ENCODE measurements at places on chromosomes 12 and 14.

DNA sequence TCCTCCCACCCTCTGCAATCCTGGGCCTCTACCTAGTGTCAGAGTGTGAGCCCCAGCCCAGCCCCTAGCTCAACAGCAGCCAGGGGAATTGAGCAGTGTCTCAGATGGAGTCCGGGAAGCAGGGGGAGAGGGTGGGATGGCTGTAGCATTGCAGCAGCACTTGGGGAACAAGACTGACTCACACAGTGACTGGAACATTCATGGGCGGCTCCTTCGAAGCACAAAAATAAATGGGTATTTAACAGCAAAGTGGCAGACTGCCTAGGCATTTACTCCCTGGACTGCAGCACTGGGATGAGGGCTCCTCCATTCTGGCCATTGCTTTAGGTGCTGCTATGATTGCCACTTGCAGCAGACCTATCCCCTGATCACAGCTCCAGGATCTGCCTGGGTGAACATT, 46.0 kb upstream of the STK38L start:
- no peak overlapping the region for H3K4me3 ChIP-seq
- DNase-seq: peak; percentile 91

GRCh38 chr14:29271669-29272068, 505.1 kb downstream of the FOXG1 start:
- no peak overlapping the region for H3K27ac ChIP-seq
- no peaks in the 10 kb centered on the region for H3K4me1 ChIP-seq
- H3K4me3 ChIP-seq: no peak overlapping the region
- no peak for DNase-seq
- H3K36me3 ChIP-seq: no peaks in the 10 kb centered on the region

GRCh38 chr12:124477107-124477915, 90.1 kb downstream of the NCOR2 start:
- H3K27ac ChIP-seq: no peak overlapping the region
- H3K27me3 ChIP-seq: no peaks in the 10 kb centered on the region
- no peak for DNase-seq
- peaks cover 16% of the 10 kb centered on the region for H3K36me3 ChIP-seq

GRCh38 chr12:25644979-25645378, 91.9 kb upstream of the LMNTD1 start:
- H3K4me3 ChIP-seq: no peak overlapping the region
- no peak overlapping the region for H3K27ac ChIP-seq
- no peaks in the 10 kb centered on the region for H3K27me3 ChIP-seq

GRCh38 chr12:93080994-93081809, 152.1 kb upstream of the EEA1 start:
- no peaks in the 10 kb centered on the region for H3K27me3 ChIP-seq
- H3K27ac ChIP-seq: no peak overlapping the region
- no peak for DNase-seq
- no peaks in the 10 kb centered on the region for H3K36me3 ChIP-seq

DNA sequence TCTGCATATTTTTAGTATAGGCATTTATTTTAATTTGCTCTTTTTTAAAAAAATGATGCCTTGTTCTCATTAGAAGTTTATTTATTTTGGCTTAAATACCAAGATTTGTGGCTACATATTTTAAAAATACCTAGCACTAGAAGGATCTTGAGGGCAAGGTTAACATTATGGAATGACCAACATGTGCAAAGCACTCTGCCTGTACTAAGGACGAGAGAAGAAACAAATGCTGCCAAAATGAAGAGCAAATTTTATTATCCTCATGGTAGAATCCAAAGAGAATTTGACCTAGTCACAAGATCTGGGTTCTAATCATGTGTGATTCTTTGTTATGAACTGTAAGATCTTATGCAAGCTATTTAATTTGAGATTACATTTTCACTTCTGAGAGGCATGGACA, 2.8 kb downstream of the CAND1 start:
- H3K27ac ChIP-seq: no peak overlapping the region
- H3K27me3 ChIP-seq: no peaks in the 10 kb centered on the region
- H3K4me1 ChIP-seq: no peaks in the 10 kb centered on the region
- peak overlapping the region; percentile 87 for H3K4me3 ChIP-seq
- H3K36me3 ChIP-seq: no peaks in the 10 kb centered on the region
- no peak for DNase-seq

DNA sequence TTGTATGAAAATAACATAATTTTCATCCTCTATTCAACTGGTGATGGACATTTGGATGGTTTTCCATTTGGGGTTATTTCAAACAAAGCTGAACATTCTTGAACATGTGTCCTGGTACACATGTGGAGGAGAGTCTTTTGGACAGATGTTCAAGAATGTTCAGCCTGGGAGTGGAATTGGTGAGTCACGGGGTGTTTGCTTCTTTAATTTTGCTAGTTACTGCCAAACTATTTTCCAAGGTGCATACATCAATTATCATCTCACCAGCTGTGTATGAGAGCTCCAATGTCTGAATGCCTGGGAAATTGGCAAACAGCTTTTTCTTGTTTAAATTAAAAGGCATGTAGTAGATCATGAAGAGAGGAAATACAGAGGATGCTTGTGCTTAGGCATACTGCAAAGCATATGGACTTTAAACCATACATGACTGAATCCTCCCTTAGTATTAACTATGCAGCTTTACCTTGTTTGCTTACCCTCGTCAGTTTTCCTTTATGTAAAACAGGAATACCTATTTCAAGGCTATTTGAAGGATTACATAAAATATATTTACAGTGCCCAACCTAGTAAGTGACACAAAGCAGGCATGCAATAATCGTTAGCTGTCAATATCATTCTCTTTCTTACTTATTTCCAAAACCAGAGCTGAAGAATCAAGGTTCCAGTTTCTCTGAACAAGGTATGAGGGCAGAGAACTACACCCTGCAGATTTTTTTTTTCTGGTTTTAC, 152.1 kb downstream of the ITPR2 start:
- no peak overlapping the region for H3K4me3 ChIP-seq
- H3K27me3 ChIP-seq: no peaks in the 10 kb centered on the region
- no peak overlapping the region for H3K27ac ChIP-seq
- DNase-seq: no peak
- peaks cover 33% of the 10 kb centered on the region for H3K36me3 ChIP-seq

- no peak overlapping the region for H3K27ac ChIP-seq
- H3K36me3 ChIP-seq: no peaks in the 10 kb centered on the region
- DNase-seq: no peak
- no peaks in the 10 kb centered on the region for H3K4me1 ChIP-seq
- H3K4me3 ChIP-seq: no peak overlapping the region
Observed at GRCh38 chr14:44027397-44027796, 479.7 kb downstream of the FSCB start.

GRCh38 chr12:49059299-49060171, 1.1 kb downstream of the KMT2D start:
- H3K4me1 ChIP-seq: no peaks in the 10 kb centered on the region
- peaks cover 8% of the 10 kb centered on the region for H3K36me3 ChIP-seq
- no peak for DNase-seq
- peak overlapping the region; percentile 99 for H3K4me3 ChIP-seq
- H3K27ac ChIP-seq: peak overlapping the region; percentile 93
- H3K27me3 ChIP-seq: no peaks in the 10 kb centered on the region

GRCh38 chr12:20646239-20646827, 48.8 kb upstream of the SLCO1C1 start:
- H3K27ac ChIP-seq: no peak overlapping the region
- DNase-seq: no peak
- H3K27me3 ChIP-seq: no peaks in the 10 kb centered on the region
- no peaks in the 10 kb centered on the region for H3K4me1 ChIP-seq
- no peak overlapping the region for H3K4me3 ChIP-seq
- H3K36me3 ChIP-seq: peaks cover 22% of the 10 kb centered on the region

- H3K27ac ChIP-seq: no peak overlapping the region
- no peaks in the 10 kb centered on the region for H3K4me1 ChIP-seq
- DNase-seq: no peak
- no peaks in the 10 kb centered on the region for H3K36me3 ChIP-seq
Observed at GRCh38 chr12:32777159-32777558, 21.5 kb upstream of the YARS2 start.

GRCh38 chr12:69428351-69429073, 41.7 kb upstream of the FRS2 start:
- H3K4me1 ChIP-seq: peaks cover 15% of the 10 kb centered on the region
- H3K36me3 ChIP-seq: no peaks in the 10 kb centered on the region
- no peaks in the 10 kb centered on the region for H3K27me3 ChIP-seq
- H3K27ac ChIP-seq: peak overlapping the region; percentile 71
- H3K4me3 ChIP-seq: no peak overlapping the region

DNA sequence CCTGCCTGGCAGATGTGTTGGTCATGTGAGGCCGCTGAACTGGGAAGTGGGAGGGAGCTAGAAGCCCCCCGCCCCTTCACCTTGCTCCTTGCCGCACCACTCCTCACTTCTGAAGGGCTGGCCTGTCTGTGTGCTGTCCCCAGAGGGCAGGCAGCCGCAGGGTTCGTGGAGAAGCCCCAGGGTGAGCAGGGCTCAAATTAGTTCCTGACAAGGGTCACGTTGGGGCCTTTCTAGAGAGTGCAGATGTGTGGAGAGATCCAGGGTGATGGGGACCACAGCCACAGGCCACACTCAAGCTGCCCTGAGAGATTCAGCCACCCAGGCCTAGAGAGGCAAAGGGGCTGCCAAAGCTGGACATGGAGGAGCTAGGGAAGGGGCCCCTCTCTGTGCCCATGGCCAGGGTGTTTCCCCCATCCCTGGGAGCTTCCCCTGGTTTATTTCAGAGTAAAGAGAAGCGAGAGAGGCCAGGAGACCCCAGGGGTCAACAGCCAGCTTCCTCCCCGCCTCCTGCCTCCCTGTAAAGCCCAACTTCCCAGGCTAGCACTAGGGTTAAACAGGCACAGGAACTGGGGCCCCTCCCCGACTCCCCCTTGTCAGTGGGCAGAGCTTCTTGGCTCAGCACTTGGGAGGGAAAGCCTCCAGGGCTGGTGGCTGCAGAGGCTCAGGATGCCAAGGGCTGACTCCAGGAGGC, 16.2 kb downstream of the SLC25A29 start:
- peaks cover 8% of the 10 kb centered on the region for H3K4me1 ChIP-seq
- H3K27me3 ChIP-seq: no peaks in the 10 kb centered on the region
- peaks cover 37% of the 10 kb centered on the region for H3K36me3 ChIP-seq
- no peak for DNase-seq
- no peak overlapping the region for H3K4me3 ChIP-seq
- no peak overlapping the region for H3K27ac ChIP-seq

DNA sequence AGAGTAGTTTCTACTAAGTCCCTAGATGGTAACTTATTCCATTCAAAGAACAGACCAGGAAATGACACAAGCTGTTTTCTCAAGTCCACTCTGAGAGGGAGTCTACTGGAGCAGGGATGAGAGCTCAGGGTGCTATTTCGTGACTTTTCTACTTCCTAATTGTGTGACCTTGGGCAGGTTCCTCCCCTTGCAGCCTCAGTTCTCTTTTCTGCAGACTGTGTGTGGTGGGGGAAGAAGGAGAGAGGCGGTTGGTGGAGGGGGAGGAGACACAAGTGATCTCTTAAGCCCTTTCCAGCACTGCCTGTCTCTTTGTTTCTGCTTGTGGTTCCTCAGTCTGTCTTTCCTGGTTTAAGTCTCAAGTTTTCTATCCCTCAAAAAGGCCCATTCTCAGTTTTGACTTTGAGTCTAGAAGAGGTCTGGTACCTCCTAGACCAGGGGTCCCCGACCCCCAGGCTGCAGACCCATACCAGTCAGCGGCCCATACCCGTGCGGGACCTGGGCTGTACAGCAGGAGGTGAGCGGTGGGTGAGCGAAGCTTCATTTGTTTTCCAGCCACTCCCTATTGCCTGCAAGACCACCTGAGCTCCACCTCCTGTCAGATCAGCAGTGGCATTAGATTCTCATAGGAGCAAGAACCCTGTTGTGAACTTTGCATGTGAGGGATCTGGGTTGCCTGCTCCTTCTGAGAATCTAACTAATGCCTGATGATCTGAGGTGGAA, 10.7 kb downstream of the FGF6 start:
- no peaks in the 10 kb centered on the region for H3K36me3 ChIP-seq
- no peaks in the 10 kb centered on the region for H3K27me3 ChIP-seq
- DNase-seq: no peak

DNA sequence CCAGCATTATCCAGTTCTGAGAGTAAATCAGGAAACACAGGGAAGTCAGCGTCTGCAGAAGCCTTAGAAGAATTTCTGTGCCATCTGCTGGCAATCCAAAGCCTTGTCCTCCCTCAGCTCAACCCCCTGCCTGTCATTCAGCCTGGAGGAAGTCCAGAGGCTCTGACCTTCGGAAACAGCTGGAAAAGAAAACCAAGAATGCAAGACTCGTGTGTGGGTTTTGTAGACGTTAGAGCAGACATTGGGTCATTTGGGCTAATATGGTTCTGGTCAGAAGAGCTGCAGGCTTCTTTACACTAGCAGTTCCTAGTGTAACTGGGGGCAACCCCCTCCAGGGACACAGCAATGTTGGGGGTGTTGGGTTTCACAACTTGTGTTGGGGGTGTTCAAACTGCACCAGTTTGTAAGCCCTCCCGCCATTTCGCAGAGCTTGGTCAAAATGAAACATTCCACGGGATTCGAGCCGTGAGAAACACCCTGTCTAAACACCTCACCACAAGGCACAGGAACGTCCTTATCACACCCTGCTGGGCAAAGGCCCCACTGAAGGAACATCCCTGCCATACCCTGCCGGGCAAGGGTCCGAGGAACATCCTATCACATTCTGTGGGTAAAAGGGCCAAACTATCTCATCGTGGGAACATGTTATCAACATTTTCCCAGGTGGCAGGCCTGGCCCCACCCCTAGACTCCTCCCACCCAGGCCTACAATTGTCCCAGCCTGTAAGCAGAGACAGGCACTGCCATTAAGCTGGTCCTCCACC, 21.0 kb upstream of the SERPINA4 start:
- no peak overlapping the region for H3K27ac ChIP-seq
- no peaks in the 10 kb centered on the region for H3K4me1 ChIP-seq
- H3K36me3 ChIP-seq: no peaks in the 10 kb centered on the region
- peak; percentile 44 for DNase-seq
- no peak overlapping the region for H3K4me3 ChIP-seq
